ENCODE measurements at places on chromosomes 2 and 18.

DNA sequence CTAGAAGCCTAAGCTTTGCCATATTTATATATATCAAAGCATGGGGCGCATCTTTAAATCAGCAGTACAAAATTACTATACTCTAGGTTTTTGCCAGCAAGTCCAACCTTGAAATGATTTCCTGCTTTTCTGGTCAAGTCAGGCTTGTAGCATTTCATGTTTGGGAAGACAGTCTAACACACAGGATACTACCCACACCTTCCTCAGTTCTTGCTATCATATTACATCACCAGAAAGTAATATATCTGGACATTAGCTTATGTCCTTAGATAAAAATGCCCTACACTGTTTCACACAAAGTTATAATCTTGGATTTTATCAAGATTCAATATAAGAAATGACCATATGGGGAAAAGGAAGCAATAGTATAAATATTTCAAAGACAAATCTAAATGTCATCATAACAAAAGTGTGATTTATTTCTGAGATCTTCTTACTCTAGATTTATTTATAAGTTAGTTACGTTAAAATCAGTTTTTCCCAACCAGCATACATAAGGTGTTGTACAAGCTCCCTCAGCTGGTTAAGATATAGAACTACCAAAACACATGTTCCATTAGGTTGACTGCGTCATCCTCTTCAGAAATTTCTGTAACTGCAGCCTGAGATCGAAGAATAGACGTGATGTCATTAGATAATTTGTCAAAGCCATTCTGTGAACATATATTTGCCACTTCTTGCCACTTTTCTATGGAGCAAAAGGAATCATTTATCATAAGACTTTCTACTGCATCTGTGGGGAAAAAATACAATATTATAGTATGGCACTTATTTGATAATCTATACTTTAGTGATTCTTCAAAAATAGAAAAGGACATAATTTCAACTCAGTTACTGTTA is 56.6 kb downstream of the CLHC1 start:
- no peak for DNase-seq

- no peak for DNase-seq
Observed at GRCh38 chr2:222208010-222208690, 90.6 kb downstream of the PAX3 start.

DNA sequence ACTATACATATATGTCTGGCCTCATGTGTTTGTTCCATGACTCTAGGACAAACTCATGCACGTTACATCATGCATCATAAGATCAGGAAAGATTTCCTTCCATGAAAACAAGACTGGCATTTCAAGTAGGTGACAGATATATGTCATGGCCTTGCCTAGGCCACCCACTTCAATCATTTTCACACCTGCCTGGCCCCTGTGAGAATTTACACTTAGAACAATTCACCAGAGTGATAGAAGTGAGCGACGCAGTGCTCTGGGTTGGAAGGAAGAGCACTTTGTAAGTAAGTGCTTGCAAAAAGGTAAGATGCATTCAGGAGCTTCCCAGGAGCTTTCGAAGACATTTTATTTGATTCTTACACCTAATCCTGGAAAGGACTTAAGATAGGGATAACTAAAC is 39.5 kb downstream of the TMEM163 start:
- no peak for DNase-seq

- DNase-seq, result no peak
Observed at GRCh38 chr2:45342-46130, 769 bp downstream of the FAM110C start.

DNA sequence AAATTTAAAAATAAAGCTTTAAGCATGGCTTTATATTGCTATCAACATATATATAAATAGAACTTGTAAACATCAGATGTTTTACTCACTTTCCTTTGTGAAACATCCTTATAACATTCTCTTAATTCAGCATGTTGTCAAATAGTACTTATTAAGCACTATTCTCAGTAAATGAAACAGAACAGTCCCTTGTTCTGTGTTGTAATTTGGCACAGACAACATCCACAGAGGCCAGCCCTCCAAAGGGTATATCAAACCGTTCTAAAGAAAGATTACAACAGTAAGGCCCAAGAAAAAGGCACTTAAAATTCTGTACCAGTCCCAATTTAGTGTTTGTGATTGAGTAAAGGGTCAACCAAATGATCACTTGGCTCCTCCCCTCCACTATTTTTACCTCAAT is 46.0 kb downstream of the GAREM1 start:
- no peak for DNase-seq

GRCh38 chr2:103887625-103888024 is 966.3 kb upstream of the POU3F3 start:
- DNase-seq, result no peak

DNA sequence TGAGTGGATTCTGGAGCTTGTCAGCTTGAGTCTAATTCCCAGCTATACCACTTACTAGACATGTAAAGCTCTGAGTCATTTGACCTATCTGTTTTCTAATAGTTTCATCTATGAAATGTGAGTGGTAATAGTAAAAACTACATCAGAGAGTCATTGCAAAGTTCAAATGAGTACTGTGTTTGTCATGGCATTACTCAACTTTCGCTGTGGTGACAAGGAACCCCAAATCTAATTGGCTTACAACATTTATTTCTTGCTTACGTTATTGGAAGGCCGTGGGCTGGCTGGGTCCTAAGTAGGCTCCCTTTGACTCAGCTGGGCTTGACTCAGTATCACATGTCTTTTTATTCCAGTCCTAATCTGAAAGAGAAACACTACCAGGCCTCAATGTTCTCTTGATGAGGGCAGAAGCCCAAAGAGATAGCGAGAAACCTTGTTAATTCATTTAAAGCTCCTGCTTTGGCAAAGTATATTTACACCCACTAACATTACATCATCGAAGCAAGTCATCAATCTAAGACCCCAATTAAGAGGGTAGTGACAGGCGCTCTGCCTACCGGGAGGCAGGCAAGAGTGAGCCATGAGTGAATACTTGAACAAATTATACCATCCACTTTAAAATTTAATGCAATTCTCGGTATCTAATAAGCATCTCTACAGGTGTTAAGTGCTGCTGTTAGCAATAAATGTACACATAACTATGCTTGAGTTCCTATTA is 431.8 kb upstream of the SPHKAP start:
- DNase-seq, result no peak

GRCh38 chr2:99862566-99862965 is 279.8 kb downstream of the AFF3 start:
- DNase-seq, result no peak

GRCh38 chr18:9961041-9961440 is 47.2 kb downstream of the VAPA start:
- DNase-seq, result no peak

GRCh38 chr18:70973626-70974025 is 684.8 kb downstream of the SOCS6 start:
- no peak for DNase-seq

GRCh38 chr2:142422769-142423168 is 292.0 kb upstream of the LRP1B start:
- DNase-seq, result no peak

- DNase-seq, result no peak
Observed at GRCh38 chr2:216082117-216082711, 495 bp downstream of the TMEM169 start.

- no peak for DNase-seq
Observed at GRCh38 chr18:76953583-76954233, 131.4 kb downstream of the ZNF236 start.

DNA sequence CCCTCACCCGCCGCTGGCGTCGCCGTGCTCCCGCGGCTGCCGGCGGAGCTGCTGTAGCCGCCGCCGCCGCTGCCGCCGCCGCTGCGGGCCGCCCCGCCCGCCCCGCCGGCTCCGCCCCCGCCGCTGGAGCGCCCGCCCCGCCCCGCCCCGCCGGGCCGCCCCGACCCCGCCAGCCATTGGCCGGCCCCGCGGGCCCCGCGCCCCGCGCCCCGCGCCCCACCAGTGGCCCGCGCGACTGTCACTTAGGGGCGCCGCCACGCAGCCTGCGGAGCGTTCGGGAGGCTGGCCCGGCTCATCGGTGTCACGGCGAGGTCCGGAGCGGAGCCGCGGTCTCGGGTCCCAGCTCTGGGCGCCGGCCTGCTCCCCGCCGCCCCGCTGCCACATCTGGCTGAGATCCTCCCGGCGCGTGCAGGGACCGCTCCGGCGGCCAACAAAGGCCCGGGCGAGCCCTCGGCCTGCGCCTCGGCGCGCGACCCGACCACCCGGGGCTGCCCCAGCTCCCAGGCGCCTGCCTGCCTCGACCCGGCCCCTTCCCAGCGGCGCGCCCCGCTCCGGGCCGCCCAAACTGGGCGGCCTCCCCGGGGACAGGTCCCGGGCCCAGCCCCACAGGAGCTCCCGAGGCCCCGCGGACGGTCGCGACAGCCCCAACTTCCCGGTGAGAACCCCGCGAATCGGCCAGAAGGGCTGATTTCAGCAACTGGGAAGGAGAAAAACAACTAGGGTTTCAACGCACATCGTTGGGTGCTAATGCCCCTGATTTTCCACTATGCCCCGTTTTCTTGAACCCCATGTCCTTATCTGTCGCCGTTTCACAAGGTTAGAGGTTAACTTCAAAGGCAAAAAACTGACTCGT is at the start of gene MGAT4A:
TSS of gene MGAT4A (minus strand) at position 92 of the 853 bp plus-strand sequence. CDS start 4,800 bp downstream, outside the sequence.
- no peak for DNase-seq

DNA sequence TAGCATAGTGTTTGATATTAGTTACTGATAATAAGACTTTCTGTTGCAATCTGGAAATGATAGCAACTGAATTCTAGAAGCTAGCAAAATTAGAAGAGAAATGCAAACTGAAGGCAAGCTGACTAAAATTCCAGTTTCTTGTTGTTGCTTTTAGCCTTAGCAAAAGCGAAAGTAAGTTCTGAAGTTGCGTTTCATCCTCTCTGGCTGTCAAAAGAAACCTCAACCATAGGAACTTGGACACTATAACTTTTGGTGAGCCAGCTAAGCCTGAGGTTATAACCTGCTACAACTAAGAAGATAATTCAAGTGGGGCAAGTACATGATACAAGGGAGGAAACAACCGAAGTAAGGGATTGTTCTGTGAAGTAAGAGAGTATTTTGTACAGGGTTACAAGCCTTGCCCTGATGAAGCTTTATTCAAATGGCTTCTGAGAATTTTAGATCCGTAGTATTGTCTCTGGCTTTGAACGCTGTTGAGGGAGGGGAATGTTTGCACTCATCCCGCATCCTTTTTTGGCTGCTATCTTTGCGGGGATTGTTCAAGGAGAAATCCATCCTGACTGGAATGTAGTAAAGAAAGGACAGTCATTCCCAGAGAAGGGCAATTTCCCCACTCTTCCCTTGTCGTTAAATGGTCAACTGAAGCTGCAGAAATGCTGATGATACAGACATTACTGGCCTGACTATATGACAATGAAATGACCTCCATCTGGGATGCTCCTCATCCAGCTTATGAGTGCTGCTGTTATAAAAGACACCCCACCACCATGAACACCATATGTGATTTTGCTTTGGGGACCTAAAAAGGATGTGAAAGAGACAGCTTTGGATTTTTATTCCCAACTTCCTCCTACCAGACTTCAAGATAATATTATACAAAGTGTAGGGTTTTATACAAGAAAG is 7.0 kb upstream of the TMX3 start:
- peak; percentile 15 for DNase-seq

GRCh38 chr2:217856159-217856558 is 146.6 kb downstream of the TNS1 start:
- no peak for DNase-seq

- no peak for DNase-seq
Observed at GRCh38 chr2:3054066-3054465, 323.6 kb downstream of the EIPR1 start.
